ENCODE measurements at places on chromosomes 5 and 9.
A peak's percentile ranks its signal among the peaks of the same experiment; 100 is the strongest.

DNA sequence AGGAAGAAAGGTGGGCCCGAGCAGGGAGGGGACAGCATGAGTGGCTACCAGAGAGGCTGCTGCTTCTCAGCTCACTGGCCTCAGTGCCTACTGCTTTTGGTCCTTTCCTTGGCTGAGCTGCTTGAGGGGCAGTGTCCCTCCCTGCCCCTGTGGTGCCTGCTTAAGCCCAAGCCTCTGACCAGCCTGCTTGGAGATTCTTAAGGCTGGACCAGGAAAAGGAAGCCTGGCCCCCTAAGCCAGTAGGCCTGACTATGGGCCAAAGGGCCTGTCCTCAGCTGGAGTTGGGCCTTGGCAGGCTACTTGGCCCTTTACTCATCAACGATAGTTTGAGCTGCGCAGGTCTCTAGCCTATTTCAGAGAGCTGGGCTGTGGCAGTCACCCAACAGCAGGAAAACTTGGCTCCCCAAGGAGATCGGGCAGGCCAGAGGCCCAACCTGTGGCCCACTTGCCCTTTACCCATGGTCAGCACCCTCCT, 24.9 kb downstream of the TCF7 start:
- DNase-seq: peak; percentile 65

DNA sequence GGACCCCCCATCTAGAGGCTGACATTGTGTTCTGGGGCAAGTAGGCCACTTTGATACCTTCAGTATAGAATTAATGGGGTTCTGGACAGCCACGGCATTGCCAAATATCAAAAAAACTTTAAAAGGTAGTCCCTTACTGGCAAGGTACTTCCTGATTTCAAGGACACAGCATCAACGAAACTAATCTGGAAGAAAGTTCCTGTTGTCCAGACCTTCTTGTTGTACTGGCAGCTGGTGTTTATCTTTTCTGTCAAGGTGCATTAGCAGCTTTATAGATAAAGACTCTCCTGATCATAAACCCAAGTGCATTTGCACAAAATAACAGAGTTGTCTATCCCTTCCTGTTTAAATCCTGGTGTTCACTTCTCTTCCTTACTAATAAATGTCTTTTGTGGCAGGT, 23.7 kb upstream of the GOLGA1 start:
- no peak for DNase-seq

GRCh38 chr9:133278161-133279114, 3.4 kb upstream of the ABO start:
- DNase-seq: no peak

DNA sequence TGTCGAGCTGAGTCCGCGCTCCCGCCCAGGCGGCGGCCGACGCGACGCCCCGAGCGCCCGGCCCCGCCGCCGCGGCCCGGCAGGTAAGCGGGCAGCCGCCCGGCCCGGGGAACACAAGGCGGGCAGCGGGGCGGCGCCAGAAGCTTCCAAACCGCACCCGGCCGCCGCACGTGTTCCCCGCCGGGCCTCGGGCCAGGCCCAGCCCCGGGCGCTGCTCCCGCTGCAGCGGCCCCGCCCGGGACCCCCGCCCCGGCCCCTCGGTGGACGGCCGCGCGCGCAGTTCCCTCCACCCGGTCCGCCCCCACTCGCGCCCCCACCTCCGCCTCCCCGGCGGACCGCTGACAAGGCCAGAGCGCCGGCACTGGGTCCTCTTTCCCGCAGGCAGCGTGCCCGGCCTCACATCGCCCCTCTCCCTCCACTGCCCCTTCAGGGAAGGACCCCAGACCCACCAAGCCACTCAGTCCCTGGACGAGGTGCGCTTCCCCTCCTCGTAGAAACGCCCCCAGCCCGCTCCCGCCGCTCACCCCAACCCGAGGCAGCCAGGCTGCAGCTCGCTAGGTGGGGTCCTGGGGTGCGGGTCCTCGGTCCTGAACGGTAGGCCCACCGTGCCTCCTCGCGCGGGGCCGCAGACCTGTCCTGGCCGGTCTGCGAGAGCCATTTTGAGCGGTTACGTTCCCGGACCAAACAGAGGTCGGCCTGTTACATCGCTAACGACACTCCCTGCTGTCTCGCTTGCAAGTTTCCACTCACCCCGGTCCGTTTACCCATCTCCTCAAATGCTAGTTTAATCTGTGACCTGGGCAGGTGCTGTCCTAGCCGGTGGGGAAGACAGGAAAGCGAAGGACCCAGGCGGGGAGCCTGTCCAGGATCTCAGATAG, 475 bp downstream of the WDR5 start:
- DNase-seq: no peak

DNA sequence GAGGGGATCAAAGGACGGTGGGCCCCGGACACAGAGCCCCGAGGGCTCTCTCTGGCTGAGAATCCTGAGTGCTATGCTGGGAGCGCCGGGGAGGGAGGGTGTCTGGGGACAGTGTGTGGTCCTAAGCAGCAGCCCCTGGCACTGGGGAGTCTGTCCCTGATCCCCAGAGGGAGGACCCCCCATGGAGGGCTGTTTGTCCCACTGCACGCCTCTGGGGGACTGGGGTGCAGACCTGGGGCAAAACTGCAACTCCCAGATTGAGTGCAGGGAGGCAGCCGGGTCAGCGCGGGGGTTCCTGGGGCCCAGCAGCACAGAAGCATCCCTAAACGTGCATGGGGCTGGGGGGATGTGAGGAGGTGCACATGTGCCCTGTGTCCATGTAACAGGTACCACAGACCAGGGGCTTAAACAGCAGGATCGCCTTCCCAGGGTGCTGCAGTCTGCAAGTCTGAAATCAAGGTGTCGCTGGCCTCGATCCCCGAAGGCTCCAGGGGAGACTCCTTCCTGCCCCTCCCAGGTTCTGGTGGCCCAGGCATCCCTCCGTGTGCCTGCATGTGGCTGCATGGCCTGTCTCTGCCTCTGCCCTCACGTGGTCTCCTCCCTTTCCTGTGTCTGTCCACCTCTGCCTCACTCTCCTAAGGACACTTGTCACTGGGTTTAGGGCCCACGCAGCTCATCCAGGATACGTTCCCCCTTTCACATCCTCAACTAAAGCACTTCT, 35.9 kb upstream of the IRX4 start:
- DNase-seq: peak; percentile 65

- DNase-seq: no peak
Measured at GRCh38 chr5:7250004-7250403, 145.9 kb upstream of the ADCY2 start.

- no peak for DNase-seq
Measured at GRCh38 chr9:1050125-1050895, at the start of gene DMRT2. DMRT2 (plus strand) TSS chr9:1050357; CDS start chr9:1051614, 1,257 bp downstream.

- DNase-seq: no peak
Measured at GRCh38 chr9:120845255-120845654, 2.5 kb upstream of the PSMD5 start.

DNA sequence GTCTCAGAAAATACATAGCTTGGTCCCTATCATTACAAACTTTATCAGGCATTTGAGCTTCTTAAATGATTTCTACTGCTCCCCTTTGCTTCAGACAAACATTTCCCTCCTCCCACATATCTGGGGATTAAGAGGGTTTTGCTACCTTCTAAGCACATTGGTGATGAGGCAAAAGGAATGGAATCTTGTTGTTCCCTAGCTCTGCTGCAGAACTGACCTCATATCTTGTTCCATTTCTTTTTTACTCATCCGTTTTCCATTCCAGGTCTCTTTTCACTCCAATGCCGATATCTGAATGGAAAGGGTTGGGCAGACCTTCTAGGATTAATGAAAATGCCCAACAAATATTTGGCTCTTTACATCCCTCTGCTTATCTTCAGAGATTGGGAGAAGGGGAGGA, 444.6 kb downstream of the ZNF608 start:
- no peak for DNase-seq
